Mesendoderm (in vitro differentiated cells): ENCODE measurements at places on chromosomes 4 and X.

- DNase-seq: no peak
These were observed 58.7 kb downstream of the MAMLD1 start for GRCh38 chrX:150421816-150422215.

GRCh38 chrX:110420771-110421499, 62.3 kb downstream of the RTL9 start:
- DNase-seq: no peak

DNA sequence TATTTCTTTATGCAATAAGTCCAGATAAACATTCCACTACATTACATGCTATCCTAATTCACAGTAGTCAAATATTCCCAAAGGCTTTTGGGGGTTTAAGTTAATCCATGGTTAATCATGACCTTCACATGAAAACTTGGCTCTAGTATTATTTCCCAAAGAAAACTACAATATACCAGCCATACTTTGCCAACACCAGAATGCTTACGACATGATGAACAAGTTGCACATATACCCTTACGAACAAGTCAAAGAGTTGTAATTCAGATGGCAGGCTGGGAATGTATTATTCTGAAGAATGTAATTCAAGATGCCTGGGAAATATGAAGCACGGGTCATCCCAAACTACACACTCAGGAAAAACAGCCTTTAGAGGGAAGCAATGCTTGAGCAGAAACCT, 499.6 kb downstream of the PPARGC1A start:
- no peak for DNase-seq

GRCh38 chr4:118676128-118676527, 9.1 kb upstream of the METTL14 start:
- no peak for DNase-seq

- no peak for DNase-seq
These were observed 30.7 kb upstream of the ATP6AP2 start for GRCh38 chrX:40550066-40550465.

DNA sequence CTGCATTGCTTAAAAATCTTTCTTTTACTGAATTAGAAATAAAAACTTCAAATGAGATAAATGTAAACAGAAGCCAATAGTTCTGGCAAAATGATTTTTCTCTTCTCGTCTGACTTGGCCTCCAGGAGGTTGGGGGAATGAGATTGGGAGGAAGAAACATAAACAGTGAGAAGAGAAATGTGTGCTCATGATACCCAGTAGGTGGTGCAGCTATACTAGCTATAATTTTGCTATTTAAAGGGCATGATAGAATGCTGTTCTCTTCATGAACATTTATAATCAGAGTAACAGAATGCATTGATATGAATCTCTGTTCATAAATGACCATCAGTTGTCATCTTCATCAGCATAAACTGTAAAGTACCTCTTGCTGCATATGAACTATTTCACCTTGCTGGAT, 85.5 kb downstream of the TACR3 start:
- peak; percentile 14 for DNase-seq

DNA sequence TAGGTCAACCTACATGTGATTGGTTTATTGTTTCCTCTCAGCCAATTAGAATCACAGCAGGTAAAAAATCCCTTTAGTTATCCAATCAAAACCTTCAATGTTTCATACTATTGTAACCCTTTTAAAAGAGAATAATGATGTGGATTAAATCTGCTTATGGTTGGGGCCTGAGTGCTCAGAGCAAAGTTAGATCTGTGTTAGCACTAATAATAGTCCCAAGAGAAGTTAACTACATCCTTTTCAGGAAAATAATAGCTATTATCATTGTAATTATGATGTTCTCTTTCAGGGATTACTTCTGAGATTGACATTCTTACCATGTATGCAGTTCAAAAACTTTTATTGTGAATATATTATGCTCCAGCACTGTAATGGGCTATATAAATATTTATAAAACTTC, 262.6 kb upstream of the ARX start:
- DNase-seq: no peak

GRCh38 chr4:127788517-127788916, 6.4 kb downstream of the HSPA4L start:
- peak; percentile 69 for DNase-seq

DNA sequence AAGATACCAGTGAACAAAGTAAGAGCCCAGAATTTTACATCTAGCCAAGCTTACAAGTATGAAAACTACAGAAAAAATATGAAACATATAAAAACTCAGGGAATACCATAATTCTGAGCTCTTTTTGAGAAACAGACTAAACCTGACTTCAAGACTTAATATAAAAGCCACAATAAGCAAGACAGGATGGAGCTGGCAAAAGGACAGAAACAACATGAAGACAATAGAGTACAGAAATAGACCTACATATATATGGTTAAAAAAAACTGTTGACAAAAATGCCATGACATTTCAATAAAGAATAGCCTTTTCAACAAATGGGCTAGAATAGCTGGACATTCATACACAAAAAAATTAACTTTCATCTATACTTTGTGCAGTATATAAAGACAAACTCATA, 49.4 kb downstream of the UBA6 start:
- DNase-seq: no peak

DNA sequence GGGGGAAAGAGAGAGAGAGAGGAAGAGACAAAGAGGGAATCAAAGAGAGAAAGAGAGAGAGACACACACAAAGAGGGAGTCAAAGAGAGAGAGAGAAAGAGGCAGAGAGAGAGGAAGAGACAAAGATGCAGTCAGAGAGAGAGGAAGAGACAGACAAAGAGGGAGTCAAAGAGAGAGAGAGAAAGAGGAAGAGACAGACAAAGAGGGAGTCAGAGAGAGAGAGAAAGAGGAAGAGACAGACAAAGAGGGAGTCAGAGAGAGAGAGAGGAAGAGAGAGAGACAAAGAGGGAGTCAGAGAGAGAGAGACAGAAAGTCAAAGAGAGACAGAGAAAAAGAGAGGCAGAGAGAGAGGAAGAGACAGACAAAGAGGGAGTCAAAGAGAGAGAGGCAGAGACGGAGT, 45.5 kb downstream of the MAGEA9 start:
- no peak for DNase-seq

DNA sequence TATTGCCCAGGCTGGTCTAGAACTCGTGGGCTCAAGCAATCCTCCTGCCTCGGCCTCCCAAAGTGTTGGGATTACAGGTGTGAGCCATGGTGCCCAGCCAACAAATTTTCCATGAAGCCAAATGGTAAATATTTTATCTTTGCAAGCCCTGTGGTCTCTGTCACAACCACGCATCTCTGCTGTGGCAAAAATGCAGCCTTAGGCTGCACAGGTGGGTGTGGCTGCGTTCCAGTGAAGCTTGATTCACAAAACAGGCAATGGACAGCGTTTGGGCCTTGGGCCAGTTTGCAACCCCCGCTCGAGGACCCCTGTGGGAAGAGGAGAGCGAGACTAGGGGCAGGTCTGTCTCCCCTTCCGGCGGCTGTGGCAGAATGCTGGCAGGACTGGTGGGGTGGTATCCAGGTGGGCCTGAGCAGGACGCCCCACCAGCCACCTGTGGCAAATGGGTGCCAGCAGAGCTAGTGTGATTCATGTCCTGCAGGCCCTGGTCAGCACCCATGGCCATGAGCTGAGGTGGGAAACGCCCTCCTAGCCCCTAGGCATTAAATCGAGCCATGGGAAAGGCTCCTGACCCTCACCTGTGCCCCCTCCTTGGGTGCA, 19.7 kb downstream of the HTRA3 start:
- DNase-seq: no peak

- no peak for DNase-seq
These were observed 78.8 kb downstream of the PDGFC start for GRCh38 chr4:156892805-156893204.

DNA sequence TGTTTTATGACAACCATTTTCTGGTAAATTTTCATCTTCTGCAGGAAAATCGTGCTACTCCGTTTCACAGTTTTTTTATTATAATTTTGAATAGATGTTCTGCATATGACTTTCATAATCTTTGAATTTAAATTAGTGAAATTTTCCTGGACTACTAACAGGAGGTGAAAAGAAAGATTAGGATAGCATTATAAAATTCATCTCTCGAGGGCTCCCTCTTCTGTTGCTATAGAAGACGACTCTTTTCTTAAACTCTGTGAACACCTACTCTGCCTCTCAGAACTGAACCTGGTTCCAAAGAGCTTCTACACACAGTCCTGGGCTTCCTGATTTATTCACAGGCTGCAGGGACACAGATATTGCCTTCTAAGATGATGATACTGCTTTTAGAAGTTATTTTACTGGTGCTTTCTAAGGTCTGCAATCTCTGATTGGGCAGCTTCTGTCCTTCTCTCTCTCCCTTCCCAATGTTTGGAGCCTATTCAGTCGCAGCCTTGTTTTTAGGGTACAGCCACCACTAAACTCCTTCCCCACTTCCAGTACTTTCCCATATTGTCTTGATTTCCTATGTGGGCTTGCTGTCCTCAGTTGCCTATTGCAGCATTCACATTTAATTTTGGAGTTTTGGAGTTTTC, 10.1 kb upstream of the SAP30 start:
- DNase-seq: no peak

DNA sequence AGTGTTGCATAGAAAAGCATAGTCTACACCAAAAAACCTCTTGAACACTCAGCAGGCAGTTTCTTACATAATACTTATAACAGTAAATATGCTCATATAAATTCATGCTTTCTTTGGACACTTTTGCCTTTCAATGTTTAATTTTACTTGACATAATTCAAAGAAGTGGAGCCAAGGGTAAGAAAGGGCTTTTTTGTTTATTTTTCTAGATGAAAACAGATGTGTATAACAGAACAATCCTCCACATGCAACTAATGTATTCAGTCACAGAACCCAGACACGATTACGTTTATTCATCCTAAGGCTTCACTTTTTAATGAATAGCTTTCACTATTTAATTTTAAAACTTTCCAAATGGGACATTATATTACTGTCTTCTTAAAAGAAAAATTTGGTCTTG, 58.0 kb upstream of the PTPN13 start:
- no peak for DNase-seq

DNA sequence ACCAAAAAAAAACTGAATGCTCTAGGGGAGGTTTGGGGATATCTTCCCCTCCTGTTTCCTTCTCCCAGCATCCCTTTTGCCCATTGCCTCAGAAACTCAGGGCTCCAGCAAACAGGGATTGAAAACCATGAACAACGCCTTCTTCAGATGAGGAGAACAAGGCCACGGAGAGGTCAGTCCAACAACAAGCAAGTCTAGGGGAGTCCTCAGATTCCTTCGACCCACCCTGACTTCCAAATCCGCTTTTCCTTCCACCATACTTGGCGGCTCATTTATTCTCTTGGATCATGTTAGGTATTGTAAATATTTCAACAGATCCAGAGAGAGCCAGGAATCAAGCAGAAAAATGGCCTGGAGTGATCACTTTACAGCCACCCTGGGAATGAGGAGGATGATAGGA, 21.9 kb downstream of the REELD1 start:
- no peak for DNase-seq

DNA sequence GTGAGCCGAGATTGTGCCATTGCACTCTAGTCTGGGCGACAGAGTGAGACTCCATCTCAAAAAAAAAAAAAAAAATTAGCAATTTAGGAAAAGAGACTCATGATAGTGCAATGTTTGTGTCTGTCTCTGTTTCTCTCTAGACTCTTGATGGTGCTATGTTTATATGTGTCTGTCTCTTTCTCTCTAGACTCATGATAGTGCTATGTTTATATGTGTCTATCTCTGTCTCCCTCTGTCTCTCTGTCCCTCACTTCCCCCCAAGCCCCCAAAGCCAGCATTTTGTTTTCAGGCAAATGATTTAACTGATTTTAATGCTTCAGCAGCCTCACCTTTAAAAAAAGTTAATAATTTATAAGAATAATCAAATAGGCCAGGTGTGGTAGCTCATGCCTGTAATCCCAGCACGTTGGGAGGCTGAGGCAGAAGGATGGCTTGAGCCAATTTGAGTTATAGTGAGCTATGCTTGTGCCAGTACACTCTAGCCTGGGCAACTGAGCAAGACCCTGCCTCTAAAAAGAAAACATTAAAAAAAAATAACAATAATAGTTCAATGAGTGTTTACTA, 6.9 kb downstream of the MOB1B start:
- DNase-seq: no peak

DNA sequence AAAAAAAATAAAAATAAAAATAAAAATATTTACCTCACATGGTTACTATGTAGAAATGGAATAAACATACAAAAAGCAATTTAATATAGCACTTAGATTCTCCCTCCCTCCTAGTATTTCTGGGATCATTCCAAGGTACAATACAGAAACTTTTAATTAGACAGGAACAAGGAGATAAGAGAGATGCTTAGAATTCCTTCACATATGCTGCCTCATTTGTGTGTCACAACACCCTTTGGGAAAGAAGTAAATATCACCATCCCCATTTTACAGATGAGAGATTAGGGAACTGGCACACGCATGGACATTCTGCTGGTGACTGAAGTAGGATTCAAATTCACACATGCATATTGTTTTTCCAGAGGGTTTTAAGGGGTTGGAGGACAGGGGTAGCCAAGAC, 164.2 kb downstream of the APBB2 start:
- DNase-seq: no peak

DNA sequence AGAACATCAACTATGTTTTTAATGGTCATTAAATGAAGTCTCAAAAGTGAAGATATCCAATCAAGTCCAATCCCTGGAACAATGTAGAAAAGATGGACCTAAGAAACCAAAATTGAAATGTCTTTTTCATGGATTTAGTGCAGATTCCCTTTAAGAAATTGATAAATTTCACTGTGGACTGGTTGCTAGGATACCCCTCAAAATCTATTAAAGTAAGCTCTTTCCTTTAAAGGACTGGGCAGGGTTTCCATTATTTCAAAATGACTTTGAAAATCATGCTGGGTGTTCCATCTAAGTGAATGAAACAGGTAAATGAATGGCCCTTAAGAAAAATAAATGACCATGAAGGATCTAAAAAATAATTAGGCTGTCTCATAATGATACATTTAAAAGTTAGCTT, 28.6 kb downstream of the PLRG1 start:
- no peak for DNase-seq

DNA sequence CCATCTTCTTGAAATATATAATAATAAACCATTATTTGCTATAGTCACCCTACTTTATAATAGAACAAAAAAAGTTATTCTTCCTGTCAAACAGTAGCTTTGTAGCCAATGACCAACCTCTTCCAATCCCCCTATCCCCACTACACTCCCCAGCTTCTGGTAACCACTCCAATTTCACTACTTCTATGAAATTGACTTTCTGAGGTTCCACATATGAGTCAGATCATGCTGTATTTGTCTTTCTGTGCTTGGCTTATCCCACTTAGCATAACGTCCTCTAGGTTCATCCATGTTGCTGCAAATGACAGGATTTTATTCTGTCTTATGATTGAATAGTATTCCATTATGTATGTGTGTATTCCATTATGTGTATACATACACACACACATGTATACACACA, 809.7 kb upstream of the NDST4 start:
- DNase-seq: no peak

GRCh38 chr4:88012647-88013046, 5.2 kb downstream of the PKD2 start:
- no peak for DNase-seq

DNA sequence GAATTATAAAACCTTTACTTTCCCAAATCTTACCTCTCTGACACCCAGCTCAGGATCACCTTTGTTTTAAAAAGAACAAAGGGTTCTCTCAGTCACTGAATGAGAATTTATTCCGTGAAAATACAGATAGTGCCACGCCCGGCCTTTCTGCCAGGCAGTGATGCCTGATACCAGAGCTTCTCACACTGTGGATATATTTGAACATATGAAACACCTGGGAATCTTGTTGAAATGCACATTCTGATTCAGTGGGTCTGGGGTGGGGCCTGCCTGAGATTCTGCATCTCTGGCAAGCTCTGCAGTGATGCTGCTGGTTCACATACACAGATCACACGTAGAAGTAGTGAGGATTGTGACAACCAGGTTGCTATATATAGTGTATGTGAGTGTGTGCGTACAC, 46.0 kb downstream of the ELOVL6 start:
- DNase-seq: no peak

GRCh38 chrX:124348885-124349453, 2.6 kb downstream of the SH2D1A start:
- DNase-seq: no peak
